ENCODE measurements at places on chromosomes 4 and X. TPM values are rescaled to one million over a fixed set of nuclear protein-coding genes. Genes with fewer than 3 reads are reported as not detected.

Gene METTL14
- 13.2 TPM for polyA plus RNA-seq

Gene COQ2
- 7.6 TPM for polyA plus RNA-seq

Gene MAB21L2
- not detected for polyA plus RNA-seq

Gene PCDH18
- polyA plus RNA-seq: 2.3 TPM

Gene NKX3-2
- polyA plus RNA-seq: not detected

Gene MAMLD1
- polyA plus RNA-seq: 4.5 TPM

Gene SRD5A3
- 3.1 TPM for polyA plus RNA-seq

Gene CD40LG
- not detected for polyA plus RNA-seq

Gene UBQLN2
- 27.7 TPM for polyA plus RNA-seq

Gene HS6ST2
- polyA plus RNA-seq: 0.30 TPM

Gene COX7B
- 1,909 TPM for polyA plus RNA-seq

Gene NAA11
- polyA plus RNA-seq: not detected

Gene IL2RG
- 1.6 TPM for polyA plus RNA-seq

Gene MSMO1
- polyA plus RNA-seq: 4.0 TPM

Gene TMEM271
- polyA plus RNA-seq: not detected

Gene MAPK10
- polyA plus RNA-seq: 0.22 TPM

Gene POU3F4
- not detected for polyA plus RNA-seq
